Ascending aorta (tissue), 2 donors: ENCODE measurements at places on chromosomes 7 and 10.

DNA sequence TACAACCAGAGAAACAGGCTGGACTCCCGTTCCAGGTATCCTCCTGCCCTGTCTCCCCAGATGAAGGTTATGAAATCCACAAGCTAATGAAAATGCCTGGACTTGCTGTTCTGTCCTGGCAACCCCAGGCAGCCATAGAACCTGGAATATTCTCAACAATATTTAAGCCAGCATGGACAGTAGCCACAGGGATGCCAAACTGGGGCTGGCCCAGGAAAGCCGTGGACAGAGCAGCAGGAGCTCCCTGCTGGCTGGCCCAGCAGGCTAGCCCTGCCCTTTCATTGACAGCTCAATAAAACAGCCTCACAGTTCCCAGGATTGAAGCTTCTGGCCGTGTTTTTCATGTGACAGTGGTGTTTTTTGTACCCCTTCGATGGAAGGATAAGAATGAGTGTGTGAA is 230.6 kb downstream of the BMPER start:
- no peak for DNase-seq

- DNase-seq, result no peak
Observed at GRCh38 chr10:131086511-131086910, 225.0 kb downstream of the TCERG1L start.

DNA sequence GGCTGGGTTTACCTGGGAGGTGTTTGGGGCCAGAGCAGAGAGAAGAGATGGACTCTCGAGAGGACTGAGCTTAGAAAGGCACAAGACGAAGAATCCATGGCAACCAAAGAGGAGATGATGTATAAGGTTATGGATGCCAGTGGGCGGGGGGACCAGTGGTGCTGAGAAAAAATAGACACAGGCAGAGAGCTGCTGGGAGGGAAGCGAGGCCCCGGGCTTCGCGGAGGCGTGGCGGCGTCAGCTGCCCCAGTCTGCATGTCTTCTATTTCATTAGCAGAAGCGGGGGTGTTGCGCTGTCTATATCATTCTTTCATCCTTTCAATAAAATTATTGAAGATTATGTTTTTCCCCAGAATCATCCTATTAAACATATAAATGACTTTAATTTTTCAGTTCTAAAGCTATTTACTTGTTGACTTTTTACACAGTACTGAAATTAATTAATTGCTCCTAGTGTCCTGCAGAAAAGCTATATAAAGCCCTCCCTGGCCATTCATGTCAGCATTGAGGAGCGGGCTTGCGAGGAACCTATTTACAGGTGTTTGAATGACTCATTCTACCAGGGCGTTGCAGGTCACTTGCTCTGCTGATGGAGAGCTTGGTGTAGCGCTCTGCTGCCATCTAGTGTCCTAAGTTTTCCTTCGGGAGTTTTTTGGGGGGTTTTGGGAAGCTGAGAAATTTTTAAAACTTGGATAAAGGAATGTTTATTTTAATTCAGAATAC is 42.9 kb upstream of the BHLHA15 start:
- no peak for DNase-seq

DNA sequence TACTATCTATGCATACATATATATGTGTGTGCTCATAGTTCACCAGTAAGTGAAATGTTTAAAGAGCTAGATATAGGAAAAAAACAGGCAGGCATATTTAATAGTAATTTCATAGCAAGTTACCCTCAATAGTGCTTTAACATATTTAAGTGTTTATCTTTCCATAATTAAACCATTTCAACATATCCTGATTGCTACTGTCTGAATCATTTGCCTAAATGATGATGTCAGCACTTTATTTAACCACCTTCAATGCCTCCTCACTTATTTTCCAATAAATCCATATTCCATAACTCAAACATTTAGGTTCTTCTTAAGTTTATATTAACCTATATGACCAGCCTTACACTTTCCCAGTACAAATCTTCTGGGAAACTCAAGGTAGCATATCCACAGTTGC is 601.1 kb downstream of the ARL4A start:
- no peak for DNase-seq

DNA sequence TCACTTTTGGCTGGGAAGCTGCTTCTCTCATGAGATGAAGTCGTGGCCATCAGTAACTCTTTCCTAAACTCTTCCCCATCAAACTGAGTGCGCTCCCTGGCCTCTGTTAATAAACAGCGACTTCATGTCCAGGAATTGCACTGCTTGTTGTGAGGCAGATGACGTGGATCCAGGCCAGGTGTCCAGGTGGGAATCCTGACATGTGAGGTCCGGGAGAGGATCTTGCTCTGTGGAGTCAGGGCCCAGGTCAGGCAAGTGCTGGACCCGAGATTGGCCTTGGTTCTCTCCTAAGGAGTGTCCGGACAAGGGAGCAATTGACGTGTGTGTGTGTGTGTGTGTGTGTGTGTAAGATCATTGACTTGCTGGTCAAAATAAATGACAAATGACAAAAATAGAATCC is 362.7 kb downstream of the GLRX3 start:
- DNase-seq, result no peak

DNA sequence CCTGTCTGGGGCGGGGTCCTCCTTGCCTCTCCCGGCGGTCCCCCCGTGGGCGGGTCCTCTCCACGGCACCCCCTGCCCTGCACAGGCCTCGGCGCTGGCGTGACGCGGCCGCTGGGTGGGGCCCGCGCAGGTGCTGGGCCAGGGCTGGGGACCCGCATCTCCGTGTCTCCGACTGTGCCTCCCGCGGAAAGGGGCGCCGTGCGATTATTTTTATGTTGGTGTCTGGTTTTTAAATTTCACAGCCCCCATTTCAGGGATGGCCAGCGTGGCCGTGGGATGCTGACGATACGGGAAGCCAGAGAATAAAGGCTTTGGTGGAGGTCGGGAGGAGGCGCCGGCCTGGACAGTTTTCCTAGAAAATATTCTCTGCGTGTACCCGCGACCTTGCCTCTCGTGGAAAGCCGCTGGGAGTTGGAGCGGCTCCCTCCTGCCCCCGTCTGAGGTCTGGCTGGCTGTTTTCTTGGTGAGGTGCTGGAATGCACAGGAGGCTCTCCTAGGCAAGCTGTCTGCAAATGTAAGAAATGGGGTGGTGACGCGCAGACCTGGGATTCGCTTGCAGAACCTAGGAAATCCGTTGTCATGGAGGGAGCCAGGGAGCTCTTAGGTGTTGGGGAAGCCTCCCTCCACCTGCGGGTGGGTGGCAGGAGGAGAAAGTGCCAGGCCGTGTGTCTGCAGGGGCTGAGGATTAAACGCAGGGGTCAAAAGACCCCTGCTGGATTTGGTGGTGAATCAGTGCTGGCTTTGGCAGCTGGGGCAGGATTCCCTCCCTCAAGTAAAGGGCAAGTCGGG is 28.7 kb upstream of the JAKMIP3 start:
- DNase-seq, result no peak

DNA sequence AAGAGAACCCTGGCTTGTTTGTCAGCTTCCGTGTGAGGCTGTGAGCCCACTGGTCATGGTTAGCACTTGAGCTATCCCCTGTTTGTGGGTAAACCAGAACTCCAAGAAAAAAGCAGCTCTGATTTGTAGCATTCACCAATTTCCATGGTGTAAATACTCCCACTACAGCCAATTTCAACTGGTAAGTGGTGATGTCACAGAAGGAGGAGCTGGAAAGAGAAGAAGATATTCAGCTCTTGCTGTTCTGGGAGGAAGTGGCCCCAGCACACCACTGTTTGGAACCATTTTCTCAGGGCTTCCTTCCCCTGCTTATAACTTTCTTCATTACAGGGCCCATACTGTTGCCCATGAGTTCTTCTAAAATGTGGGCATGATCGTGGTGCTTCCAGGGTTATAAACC is 500.1 kb upstream of the ZMIZ1 start:
- no peak for DNase-seq

DNA sequence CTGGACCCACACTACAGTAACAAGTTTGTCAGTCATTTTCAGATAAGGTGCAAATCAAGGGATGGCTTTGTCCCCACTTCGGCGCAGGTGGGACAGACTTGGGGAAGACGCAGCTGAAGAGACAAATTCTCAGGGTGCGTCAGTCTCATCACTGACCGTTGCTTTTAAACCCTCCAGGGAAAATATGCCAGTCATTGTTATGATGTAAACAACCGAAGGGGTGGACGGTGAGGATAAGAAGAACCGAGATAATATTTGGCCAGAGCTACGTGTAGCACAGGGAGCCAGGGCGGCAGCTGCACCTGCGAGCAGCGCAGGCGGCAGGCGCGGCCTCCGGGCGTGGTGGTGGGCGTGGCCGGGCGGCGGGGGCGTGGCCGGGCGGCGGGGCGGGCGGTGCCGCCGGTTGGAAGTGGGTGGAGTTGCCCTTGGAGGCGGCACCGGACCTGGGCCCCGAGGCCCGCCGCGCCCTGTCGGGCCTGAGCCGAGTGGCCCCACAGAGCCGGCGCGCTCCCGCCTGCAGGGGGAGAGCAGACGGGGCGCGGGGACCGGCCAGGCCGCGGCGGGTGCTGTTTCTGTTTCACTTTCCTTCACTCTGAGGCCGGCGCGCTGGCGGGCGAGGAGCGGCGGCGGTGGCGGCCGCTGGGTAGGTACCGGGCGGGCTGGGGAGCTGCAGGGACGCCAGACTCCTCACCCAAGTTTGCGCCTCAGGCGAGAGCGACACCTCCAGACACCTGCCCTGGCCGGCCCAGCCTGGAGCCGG is at the start of gene PCGF5:
Gene PCGF5 (plus strand): TSS at position 470 of the 760 bp plus-strand sequence. CDS start 2,209 bp downstream, outside the sequence.
- peak; percentile 60 for DNase-seq

DNA sequence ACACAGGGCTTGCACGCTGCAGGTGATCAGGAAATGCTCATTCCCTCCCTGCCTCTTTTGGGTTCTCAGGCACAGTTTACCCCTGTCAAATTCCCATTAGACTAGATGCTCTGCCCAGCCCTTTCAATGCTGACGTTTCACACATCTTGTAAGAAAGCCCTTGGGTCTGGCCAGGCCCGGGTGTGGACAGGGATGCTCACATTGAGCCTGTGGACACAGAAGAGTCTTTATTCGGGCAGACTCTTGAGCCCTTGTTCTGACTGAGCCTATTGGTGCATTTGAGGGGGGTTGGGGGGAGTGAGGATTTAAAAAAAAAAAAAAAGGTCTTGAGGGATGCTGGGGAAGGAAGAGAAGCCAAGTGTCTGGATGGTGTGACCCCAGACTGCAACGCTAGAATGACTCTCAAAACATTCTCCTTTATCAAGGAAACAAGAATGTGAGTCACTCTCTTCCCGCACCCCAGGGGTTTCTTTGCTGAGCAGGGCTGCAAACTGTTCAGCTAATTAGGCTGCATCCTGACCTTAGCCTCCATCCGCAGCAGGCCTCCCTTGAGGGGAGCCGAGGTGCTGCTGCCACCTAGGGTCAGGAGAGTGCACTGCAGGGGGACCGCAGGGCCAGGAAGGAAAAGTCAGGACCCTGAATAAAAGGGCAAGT is 53.6 kb upstream of the TMEM72 start:
- peak; percentile 72 for DNase-seq

- DNase-seq, result no peak
Observed at GRCh38 chr7:12518920-12519681, 51.4 kb upstream of the SCIN start.

GRCh38 chr10:78217336-78217735 is 183.7 kb downstream of the RPS24 start:
- no peak for DNase-seq

DNA sequence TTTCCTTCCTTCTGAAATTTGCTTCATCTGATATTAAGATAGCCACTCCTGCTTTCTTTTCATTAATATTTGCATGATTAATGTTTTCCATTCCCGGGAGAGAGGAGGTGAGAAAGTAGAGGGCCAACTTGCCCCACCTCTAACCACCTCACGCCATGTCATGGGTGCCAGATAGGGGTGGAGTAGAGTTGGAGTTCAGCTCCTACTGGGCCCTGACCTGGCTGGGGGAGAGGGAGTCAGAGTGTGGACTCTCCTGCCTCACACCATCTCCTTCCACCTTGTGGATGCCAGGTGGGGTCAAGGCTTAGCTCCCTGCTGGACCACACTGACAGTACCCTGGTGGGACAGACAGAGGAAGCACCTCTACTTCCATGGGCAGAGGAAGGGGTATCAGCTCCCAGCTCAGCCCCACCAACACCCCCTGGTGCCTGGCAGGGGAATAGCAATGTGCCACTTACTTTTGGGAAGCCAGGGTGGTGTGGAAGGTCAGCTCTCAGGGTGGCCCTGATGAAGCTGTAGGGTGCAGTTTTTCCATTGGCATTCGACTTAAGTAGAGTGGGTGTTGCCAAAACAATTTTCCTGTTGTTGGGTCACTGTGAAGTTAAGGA is 28.0 kb downstream of the CHST12 start:
- no peak for DNase-seq

DNA sequence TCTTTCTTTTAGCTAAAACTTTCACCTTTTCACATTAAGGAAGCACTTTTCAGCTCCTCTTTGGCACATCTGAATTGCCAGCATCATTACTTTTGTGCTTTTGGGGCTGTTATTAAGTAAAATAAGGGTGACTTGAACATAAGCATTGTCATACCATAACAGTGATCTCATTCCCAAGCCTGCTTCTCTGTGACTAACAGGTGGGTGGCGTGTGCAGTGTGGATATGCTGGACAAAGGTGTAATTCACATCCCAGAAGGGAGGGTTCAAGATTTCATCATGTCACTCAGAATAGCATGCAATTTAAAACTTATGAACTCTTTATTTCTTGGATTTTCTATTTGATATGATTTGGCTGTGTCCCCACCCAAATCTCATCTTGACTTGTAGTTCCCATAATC is 517.4 kb upstream of the MKI67 start:
- no peak for DNase-seq

- no peak for DNase-seq
Observed at GRCh38 chr7:5283421-5284303, 919 bp downstream of the SLC29A4 start.

DNA sequence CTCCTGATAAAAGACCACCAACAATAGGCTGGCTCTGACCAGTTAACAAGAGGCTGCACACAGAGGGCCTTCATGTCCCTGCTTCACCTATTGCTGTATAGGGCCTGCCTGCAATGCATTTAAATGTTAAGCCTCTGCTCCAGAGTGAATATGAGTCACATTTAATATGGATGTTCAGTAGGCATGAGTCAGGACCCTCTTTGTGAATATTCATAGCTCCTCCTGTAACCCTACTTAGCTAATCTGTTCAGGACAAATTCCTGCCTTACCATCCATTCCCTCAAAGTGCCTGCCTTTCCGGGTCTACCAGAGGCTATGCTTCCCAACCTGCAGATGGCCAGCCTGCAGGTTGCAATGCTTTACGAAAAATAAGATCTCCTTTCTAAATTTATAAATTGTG is 32.5 kb downstream of the ARHGAP22 start:
- DNase-seq, result no peak

DNA sequence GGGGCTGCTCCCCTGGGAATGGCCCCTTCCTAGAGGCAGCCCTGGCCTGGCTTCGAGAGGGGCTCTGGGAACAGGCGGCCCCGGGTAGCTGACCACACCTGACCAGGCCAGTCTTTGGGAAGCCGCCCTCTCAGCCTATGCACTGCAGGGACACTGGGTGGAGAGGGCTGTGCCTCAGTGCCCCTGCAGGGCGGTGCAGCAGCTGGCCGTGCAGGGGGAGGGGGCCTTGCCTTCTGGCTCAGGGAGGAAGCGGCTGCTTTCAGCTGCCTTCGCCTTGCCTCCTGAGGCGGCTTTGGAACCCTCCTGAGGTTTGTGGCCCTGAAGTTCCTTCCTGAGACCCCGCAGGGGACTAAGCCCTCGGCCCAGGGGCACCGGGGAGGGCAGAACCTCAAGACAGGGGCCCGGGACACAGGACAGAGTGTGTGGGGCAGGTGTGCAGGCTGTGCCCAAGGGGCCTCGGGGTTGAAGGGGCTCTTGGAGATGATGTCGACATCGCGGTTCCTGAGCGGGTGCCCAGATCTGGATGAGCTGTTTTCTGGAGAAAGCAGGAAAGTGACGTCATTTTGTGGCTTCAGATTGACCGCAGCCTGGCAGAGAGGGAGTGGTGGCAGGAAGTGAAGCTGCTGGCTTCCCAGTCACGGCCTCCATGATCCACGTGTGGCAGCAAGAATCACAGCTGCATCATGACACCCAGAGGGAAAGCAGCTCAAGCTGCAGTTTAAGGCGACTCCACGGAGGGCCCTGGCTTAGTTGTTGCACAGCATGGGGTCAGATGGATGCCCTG is 17.7 kb downstream of the ADAM8 start:
- DNase-seq, result peak; percentile 83
